ENCODE measurements at places on chromosomes 7 and 10.
A peak's percentile ranks its signal among the peaks of the same experiment; 100 is the strongest.

DNA sequence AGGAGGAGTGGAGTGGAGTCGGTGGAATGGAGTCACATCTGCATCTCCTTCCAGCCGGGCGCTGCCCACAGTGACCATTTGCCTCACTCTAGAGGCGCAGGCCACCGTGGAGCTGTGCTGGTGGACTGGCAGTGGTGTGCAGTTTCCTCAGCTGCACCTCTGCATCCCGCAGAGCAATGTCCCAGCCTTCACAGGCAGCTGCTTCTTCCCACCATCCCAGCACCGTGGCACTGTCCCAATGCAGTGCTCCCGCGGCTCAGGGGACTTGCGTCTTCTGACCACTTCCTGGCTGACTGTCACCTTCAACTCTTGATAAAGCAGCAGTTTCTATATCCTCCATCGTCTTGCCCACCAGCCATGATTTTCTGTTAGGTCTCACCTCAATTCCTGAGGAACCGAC is 90.3 kb upstream of the SFMBT2 start:
- DNase-seq: no peak

DNA sequence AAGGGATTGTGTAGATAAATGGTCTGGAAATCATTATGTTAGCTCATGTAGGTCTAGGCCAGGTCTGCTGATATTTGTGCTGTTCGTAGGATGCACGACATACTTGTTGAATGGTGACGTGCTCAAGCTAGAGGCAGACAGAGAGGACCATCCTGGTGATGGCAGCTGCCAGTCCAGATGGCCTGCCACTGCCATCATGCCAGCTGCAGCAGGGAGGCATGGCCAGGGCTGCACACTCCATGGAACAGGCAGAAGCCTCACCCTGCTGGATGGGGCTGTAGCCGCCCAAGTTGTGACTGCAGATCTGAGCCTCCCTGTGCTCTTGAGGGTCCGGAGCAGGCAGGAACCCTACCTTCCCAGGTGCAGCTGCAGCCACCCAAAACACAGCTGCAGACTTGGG is 80.3 kb downstream of the SPDYE5 start:
- no peak for DNase-seq

DNA sequence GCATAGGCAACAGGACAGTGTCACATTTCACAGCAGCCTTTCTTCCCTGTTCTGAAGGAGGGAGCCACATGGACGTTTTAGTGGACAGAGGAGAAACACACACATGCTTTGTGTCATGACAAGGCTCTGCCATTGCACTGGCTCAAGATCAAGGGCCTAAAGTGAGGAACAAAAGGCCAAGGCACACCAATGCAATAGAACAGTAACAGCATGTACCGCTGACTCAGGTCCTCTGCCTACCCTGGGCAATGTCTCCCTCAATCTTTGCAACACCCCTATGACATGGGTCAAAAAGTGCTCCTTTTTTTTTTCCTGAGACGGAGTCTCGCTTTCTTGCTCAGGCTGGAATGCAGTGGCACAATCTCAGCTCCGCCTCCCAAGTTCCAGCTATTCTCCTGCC is 57.8 kb upstream of the SDK1 start:
- DNase-seq: no peak

DNA sequence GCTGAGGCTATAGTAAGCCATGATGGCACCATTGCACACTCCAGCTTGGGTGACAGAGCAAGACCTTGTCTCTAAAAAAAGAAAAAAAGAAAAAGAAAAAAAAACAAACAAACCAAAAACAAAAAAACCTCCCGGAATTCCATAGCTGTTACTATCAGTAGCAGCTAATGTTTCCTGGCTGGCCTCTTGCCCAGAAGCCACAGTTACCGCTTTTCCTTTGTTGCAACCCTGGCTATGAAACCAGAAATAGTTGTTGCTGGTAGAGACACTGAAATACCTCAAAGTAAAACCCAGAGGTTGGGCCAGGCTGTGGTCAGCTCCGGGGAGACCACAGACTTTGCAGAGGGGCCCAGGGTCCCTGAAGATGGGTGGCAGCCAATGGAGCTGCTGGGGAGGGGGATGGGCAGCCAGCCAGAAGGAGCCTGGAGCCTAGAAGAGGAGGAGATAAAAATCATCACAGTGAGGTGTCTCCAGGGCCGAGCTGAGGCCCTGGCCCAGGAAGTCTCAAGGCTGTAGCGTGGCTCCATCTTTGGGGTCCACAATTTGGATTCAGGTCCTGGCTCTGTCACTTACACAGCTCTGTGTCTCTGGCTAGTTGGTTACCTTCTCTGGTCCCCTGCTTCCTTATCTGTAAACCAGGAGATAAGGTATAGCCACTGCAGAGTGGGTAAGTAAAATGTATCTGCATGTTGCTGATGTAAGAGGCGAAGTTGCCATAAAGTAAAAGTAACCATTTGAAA is 3.4 kb upstream of the CHST12 start:
- no peak for DNase-seq

- peak; percentile 60 for DNase-seq
These were observed 11.3 kb downstream of the C10orf105 start for GRCh38 chr10:71708301-71708703.

- no peak for DNase-seq
These were observed 164.0 kb downstream of the FANK1 start for GRCh38 chr10:126060261-126060931.

GRCh38 chr10:44897049-44897448 is 14.1 kb upstream of the TMEM72 start:
- no peak for DNase-seq

DNA sequence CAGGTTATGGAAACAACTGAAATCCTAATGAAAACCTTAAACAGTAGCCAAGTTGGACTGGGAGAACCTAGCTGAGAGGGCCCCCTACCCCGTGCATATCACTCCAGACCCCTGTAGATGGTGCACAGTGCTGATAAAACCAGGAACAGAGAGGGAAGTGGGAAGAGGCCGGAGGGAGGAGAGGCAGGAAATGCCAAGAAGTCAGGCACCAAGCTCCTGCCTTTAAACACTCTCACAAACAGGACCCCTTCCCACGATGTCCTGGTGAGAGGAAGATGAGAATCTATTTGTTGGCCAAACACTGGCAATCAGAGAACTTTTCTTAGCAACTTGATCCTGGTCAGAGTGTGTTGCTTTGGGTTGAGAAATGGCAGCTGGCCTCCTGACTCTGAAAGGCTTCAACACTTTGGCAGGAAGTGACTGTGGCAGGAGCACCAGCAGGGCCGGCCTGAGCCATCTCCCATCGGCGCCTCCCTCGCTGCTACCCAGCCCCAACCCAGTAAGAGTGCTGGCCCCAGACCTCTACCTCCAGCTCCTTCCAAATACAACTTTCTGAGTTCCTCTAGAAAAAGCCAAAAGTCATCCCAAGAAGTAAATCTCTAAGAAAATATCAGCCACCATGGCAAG is 39.5 kb downstream of the GSDME start:
- no peak for DNase-seq

GRCh38 chr7:138727336-138728099 is 26.4 kb upstream of the SVOPL start:
- DNase-seq: no peak

GRCh38 chr10:57968328-57969016 is 299.2 kb downstream of the IPMK start:
- DNase-seq: no peak

DNA sequence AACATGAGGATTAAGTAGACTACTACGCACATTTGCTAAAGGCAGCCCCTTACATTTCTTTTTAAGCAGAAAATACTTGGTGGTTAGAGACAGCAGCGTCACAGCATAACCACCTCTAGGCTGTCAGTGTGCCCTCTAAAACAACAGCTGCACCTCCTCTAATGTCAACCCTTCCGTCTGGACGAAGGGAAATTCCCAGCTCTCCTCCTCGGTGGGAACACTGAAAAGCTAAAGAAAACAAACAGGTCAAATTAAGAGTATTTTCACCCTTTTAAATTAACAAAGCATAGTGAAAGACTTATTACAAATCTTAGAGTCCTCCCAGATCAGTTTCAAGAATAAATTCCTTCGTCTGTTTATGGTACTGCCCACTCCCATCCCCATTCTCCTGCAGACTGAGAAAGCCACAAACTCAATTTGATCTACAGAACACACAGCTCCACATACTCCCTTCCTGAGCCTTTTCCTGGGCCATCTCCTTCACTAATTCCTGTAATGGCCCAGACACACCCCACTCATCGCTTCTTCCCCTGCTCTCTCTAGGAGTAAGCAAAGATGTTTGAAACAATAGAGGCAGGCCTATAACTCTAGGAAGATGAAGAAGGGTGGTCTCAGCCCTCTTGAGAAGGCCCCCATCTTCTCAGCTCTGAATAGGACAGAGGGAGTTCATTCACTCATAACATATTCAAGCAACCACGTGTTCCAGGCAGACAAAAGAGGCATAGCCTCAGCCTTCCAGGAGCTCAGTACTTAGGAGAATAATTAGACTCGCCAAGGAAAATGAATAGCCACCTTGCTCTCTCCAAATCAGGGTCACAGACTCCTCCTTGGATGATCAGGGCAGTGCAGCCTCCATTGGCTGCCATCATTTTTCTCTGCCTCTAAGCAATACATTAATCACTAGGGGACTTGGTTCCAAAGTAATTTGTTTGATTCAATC is 47.5 kb upstream of the HNRNPH3 start:
- DNase-seq: no peak

DNA sequence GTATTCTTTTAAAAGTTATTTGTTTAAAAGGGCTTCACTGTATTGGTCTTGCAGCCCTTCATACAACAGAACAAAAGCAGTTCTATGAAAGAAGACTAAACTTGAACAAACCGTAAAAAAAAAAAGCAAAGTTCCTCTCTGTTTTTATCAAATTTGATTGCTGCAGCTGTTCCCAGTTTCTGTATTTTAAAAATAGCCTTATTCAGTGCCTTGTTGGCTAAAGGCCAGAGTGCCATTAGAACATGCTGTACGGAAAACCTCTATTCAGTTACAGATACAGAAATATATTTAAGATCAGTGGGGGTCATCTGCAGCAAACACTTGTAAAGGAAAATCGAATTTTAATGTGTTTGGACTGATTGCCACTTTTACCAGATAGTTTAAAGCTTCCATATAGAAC is 207.8 kb upstream of the ETV1 start:
- no peak for DNase-seq

DNA sequence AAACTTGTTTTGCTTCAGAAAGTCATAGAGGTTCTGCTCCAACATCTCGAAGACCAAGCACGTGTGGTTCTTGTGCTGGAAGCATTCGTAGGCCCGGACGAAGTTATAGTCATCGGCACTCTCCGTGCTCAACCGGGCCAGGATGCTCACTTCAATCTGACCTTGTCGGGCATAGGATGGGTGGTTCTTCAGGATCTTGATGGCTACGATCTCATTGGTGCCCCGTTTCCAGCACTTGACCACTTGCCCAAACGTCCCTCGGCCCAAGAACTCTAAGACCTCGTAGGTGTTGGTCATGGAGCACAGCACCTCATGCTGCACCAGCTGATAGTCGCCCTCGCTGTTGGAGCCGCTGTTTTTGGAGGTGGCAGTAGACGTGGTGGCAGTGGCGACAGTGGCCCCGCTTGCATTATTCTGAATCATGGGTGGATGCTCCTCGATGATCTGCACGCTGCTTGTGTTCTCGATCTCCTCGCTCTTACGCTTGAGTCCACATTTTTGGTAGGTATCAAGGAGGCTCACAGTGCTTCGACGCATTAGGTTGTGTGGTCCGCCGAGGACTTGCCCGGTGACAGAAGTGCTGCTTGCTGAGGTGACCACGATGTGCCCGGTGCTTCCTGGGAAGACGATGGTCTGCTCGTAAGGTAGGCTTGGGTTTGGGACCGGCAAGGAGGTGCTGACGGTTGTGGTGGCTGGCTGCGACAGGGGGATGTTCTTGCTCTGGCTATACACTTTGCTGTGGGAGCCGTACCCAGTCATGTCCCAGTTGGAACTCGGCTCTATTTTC is 61.4 kb downstream of the HIPK2 start:
- no peak for DNase-seq

GRCh38 chr10:84392181-84392580 is 63.8 kb downstream of the CCSER2 start:
- no peak for DNase-seq

GRCh38 chr7:28832669-28833068 is 125.5 kb downstream of the TRIL start:
- no peak for DNase-seq

DNA sequence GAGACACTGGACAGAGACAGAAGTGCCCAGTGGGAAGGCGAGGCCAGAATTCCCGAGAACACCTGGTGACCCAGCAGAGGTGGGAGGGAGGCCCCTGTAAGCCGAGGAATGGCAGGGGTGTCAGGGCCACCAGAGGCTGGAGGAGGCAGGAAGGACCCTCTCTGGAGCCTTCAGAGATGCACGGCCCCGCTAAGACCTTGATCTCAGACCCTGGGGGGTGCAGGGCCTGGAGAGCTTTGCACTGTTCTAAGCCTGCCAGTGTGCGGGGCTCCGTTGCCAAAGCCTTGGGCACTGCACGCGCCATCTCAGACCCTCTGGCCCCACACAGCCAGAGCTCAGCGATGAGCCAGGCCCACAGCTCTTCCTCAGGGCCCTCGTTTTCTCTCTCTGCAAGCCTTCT is 557.1 kb downstream of the PTPRN2 start:
- no peak for DNase-seq

- no peak for DNase-seq
These were observed 1113.5 kb upstream of the AUTS2 start for GRCh38 chr7:68484731-68485130.

DNA sequence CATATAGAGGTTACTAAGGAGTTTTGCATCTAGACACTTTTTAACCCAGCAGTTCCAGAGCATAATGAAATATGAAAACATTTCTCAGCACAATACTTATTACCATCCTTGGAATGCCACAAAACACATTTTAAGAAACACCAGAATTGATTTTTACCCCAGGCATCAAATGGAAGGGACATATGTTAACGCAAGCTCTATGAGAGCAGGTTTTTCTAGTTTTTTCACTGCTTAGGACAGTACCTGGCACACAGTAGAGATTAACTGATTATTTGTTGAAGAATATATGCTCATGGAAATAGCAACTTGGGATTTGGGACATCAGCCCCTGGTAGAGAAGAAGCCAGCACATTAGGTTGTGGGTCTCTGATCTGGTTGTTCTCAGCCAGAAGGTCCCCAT is 67.0 kb upstream of the ARID5B start:
- no peak for DNase-seq

DNA sequence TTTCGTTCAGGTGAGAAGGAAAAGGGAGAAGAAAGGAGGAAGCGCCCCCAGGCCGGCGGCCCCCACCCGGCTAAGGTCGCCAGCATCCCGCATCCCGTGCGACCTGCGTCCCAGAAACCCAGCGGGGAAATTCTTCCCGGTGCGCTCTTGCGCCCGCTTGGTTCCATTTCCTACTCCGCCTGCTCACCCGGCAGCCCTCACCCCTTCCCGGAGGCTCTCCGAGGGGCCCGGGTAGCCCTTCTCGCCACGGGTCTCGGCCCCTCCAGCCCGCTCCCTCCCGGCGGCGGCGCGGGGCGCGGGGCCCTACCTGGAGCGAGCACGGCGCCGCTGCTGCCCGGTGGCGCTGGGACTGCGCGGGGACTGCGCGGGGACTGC is at the start of gene PRKCQ:
PRKCQ (minus strand) TSS at position 373 of the 375 bp plus-strand sequence. CDS start 65,141 bp downstream, outside the sequence.
- DNase-seq: no peak

- no peak for DNase-seq
These were observed 34.7 kb upstream of the KMT2E start for GRCh38 chr7:104979167-104979841.

DNA sequence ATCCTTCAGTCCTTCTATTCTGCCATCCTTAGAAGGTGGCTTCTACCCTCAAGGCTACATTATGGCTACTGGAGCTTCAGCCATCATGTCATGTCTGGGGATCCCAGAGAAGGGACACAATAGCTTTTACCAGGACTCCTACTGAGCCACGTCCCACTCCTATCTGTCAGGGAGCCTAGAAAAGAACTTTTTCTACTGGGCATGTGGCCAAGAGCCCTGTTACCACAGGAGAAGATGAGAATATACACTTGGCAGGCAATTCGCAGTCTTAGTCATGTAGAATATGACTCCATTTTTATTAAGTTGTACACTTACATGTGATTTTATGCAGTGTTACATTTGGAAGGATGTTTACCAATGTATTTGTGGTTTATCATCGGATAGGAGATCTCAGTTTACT is 64.6 kb upstream of the KCNMA1 start:
- no peak for DNase-seq

All from stimulated activated CD4-positive, alpha-beta T cell treated with anti-CD3 and anti-CD28 coated beads, Interleukin-4, amount 100 ng/mL, for 48 hours (primary cell).